GM20000 (cell line): ENCODE measurements at places on chromosomes 4 and X.

DNA sequence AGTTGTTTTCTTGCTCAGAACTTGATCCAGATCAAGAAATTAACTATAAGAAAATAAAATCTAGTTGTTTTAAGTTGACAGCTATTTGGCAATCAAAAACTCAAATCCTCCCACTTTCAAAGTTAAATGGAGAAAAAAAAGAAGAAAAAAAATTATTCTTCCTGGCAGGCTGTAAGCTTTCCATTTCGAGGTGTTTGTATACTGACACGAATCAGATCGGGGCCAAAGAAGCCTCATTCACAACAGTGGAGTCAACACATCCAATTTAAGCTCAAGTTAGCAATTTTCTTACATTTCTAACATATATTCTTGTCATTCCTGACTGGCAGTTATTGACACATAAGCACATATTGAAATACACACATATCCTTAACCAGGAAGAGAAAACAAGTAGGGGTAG, 119.4 kb downstream of the UNC5C start:
- no peak for DNase-seq

DNA sequence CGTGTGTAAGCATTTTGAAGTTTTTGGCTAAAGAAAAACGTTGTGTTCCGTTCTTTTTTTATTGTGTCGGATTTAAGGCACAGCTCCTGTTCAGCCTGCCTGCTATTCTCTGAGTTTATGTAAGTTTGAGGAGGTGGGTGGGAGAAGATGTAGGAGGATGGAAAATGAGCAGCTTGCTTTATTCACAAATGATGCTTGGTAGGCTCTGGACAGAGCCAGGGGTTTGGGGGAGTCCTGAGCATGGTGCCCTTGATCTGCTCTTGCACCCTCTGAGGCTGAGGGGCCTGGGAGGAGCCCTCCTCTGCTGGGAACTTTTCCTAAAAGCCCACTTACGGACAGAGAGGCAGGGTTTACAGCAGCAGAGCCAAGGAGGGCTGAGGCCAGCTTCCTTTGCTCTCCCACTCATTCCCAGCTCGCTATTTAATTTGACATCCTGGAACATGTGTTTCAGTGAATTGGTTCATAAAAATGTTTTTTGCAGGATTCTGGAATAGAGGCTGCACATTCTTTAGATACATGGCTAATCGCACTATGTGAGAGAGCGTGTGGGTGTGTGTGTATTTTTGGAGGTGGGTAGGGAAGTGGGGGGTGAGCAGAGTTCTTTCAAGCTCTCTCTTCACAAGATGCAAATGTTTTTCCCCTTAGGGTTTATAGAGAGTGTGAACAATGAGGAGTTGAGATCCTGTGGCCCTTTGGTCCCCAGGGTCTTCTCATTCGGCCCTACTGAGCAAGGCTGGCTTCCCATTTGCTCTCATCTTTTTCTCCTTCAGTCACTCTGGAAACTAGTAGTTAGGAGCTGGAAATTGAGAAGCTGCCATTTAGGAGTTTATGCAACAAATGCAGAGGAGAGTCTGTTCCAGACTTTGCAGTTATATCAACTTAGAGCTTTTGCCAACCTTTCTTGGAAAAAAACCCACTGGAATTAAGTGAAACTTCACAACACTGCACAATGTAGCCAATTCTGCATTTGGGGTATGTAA, 32.1 kb downstream of the TMEM131L start:
- DNase-seq: peak; percentile 59

- DNase-seq: no peak
Measured at GRCh38 chrX:144715337-144715736, 532.0 kb upstream of the SPANXN1 start.

- no peak for DNase-seq
Measured at GRCh38 chr4:48962636-48963035, 23.4 kb upstream of the CWH43 start.

DNA sequence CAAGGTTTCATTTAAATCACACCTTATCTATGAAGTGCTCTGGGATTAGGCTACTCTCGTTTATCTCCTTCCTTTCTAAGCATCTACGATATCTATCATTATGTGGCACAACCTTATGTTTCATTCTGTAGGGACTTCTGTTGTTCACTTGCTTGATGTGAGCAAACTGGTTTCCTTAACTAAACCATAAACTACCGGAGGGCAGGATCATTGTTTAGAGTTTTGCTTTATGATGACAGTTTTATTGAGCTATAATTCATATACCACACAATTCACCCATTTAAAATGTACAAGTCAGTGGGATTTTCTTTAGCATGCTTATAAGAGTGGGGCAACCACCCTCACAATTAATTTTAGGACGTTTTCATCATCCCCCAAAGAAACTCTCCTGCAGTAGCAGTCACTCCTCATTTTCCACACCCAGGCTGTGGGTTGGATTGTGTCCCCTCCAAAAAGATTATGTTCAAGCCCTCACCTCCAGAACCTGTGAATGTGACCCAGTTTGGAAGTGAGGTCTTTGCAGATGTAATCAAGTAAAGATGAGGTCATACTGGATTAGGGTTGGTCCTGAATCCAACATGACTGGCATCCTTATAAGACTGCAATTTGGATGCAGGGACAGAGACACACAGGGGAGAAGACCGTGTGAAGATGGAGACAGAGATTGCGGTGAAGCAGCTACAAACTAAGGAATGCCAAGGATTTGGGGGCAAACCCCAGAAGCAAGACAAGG, 42.1 kb upstream of the SH3RF1 start:
- no peak for DNase-seq

DNA sequence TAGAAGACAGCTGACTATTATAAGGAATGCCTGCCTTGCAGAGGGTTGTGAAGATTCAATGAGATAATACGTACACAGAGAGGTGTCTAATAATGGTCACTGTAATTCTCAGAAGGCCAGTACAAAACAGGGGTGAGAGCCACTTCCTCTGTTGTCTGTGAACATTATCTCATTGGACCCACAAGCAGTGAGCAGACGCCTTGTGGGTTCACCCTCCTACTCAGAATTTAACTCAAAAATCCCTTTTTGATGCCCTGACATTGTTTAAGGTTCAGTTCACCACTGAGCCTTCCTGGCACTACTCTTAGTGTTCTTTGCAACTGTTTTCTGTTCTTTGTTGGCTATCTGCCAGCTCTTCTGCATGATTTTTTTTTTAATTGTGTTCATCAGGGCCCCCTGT, 467.4 kb downstream of the BCOR start:
- no peak for DNase-seq

- DNase-seq: no peak
Measured at GRCh38 chrX:30779453-30780030, 109.5 kb downstream of the TAB3 start.

DNA sequence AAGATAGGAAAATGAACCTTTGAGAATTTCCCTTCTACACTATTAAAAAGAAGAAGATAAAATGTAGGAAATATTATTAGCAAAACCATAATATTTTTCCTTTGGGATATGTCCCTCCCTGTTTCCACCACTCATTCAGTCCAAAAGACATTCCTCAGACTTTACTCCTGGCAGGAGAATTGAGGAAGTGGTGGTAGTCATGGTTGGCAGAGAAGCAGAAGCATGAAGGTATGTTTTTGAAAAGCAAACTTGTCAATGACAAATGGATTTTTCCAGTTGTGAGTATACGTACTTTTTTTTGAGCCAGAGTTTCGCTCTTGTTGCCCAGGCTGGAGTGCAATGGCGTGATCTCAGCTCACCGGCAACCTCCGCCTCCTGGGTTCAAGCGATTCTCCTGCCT, 13.7 kb downstream of the STAG2 start:
- DNase-seq: no peak

DNA sequence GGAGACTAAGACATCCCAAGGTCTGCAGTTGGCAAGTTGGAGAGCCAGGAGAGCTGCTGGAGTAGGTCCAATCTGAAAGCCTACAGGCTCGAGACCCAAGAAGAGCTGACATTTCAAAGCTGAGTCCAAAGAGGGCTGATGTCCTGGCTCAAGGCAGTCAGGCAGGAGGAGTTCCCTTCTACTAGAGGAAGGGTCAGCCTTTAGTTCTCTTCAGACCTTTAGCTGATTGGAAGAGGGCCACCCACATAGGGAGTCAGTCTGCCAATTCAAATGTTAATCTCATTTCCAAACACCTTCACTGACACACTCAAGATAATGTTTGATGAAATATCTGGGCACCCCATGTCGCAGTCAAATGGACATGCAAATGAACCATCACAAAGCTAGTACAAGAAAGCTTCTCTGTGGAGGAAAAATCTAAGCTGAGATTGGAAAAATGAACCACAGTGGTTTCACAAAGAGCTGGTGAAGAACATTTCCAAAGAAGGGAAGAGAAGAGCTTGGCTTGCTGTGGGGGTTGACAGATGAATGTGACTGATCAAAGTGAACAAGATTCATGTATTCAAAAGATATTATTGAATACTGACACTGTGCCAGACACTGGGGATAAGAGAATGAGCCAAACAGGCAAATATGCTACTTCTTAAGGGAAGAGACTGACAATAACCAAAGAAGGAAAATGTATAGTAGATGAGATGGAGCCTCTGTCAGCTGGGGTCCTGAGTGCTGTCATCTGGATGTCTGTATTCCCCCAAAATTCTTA, 61.2 kb downstream of the STK32B start:
- no peak for DNase-seq

DNA sequence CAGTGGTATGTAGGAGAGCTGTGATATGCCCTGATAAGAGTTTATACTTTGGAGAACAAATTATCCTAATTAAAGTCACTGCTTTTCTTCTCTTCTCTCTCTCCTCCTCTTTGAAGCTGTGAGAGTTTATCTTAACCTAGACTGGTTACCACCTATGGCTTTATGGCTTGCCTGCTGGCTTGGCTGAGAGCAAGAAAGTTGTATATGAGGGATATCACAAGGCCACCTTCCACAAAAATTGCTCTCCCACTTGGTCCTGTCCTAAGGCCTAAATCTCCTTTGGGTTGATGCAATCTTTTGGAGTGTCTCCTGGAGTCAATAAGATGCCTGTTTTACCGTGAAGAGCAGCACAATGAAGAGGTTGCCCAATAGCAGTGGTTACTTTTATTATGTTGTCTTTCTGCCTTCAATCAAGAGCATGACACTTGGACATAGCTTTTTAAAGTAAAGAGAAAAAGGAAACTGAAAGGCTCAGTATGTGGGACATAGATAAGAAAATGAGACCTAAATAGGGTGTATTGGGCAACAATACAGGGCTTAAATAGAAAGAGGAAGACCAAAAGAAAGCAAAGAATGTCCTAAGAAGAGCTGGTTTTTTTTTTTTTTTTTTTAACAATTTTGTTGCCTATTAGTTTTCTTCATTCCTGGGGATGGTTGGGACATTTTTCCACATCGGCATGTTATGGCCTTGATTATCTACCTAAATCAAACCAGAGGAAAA, 9.2 kb downstream of the GUCY1A1 start:
- peak; percentile 41 for DNase-seq

GRCh38 chr4:159451006-159451405, 348.1 kb downstream of the RAPGEF2 start:
- no peak for DNase-seq

- no peak for DNase-seq
Measured at GRCh38 chrX:107542500-107542899, 85.8 kb upstream of the PRPS1 start.

GRCh38 chr4:6694177-6694901, 661 bp downstream of the S100P start:
- DNase-seq: no peak

GRCh38 chr4:143641361-143641760, 59.1 kb downstream of the FREM3 start:
- DNase-seq: no peak

DNA sequence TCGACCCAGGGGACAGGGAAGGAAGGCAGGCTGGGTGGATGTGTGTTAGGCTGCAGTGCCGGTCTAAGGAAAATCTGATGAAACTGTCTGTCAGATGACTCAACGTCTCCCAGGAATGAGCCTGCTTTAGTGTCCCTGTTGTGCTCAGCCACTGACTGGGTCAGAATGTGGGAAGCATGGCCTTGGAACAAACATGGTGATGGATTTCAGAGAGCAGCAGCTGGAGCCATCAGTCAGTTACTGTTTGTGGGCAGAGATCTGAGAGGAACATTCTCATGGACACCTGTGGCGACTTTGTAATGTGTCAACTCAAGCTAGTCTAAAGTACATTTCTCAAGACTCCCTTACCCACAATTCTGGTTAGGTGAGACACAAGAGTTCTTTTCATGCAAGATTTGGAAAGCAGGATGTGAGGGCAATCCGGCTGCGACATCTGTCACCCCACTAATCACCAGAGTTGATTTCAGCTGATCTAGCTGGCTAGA, 63.2 kb downstream of the ANAPC10 start:
- DNase-seq: no peak

DNA sequence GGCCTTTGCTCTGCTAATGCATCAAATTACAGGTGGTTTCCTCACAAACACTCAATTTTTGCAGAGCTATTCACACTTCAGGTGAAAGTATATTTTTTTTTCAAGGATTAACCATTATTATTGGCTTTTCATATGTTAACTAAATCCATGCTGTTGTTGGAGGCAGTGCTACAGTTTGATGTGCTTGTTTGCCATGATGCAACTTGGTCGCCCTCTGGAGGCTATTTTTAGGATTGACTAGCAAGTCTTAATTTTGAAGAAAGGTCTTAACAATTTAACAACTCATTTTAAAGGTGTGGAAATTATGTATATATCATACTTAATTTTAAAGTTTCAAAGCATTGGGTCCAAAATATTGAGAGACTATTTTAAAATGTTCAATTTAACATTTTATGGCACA, 168.8 kb upstream of the FAM47A start:
- peak; percentile 1 for DNase-seq

- no peak for DNase-seq
Measured at GRCh38 chr4:121256887-121257466, 92.9 kb upstream of the TNIP3 start.

- no peak for DNase-seq
Measured at GRCh38 chr4:147312376-147313046, 168.4 kb upstream of the EDNRA start.

DNA sequence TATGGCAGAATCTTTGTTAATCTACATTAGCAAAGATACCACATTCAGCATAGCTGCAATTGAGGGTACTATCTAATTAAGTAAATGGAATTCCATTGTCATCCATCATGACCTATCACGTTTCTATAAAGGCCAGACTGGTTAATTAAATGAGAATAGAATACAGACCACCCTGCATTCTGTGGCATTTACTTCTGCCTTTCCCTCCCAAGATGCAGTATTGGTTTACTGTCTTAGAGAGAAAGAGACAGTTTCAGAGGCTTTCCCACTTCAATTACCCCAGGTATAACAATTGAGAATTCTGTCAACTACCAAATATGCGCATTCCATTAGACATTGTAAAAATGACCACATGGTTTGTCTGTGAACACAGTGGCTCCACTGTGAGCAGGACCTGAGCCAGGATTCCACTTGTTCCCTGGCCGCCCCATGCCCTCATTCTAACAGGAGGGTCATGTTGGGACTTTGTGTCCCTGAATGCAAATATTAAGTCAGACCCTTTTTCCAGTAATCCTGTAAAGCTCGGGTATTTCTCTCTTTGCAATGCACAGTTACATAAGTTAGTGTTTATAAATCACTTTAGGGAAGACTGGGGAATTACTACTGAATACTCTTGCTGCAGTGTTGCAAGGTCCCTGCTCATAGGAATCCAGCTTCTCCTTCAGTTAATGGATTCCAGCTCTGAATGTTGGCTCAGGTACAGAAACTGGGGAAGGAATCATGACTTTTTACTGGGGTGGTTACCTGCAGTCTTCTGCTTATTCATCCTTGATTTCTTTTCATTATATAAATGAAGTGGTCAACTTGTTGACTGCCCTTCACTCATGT, 261.0 kb downstream of the PDGFC start:
- no peak for DNase-seq
